ENCODE measurements at places on chromosomes 4 and X.

DNA sequence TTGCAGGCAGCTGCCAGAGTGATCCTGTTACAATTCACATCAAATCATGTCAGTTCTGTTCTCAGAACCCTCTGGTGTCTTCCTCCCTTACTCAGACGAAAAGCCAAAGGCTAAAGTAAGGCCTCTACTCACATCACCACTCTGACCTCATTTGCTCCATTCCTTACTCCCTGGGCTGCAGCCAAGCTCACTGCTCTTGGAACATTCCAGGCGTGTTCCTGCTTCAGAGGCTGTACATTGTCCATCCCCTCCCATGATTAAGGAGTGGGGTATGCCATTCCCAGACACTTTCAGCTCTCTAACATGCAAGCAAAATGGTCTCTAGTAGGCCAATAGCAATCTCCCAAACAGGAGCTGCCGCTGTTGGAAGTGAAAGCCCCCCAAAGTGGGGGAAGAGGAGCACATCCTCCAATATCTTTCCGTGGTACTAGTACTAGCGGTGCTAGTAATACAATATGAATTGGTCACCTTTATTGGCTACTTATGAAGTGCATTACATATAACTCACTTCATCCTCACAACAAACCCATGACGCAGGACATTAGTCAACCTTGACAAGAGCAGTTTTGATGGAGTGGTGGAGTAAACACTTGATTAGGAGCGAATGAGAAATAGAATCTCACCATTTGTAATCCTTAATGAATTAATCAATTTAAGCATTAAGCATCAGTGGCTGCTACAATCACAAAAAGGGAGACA lies 15.0 kb downstream of the GAB3 start:
- no peak for DNase-seq

DNA sequence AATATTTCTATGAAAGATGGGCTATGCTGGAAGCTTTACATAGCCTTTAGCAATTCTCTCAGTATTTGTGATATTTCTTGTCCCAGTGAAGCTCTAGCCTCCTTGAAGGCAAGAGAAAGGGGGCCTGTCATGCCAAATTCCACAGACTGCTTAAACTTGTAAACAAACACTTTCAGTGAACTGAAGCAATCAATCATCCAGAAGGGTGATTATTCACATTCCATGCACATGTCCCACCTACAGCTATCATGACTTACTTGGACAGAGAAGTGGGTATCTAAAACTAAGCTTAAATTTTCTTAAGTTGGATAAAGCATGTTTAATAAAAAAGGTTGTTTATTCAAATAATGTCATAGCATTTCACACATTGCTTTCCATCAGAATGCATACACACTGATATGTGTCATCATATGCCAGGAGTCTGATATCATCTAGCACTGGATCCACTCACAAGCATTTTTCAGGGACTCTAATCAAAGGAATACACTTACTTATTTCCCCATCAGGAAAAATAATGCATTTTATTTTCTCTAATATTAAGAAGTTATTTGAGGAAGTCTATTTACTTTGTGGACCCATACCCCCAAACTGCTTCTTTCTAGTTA lies 1.2 kb upstream of the FSTL5 start:
- DNase-seq, result no peak

GRCh38 chr4:157576671-157577217 lies 356.2 kb downstream of the GRIA2 start:
- DNase-seq, result no peak

- DNase-seq, result no peak
These were observed 605 bp upstream of the FAT1 start for GRCh38 chr4:186724058-186724863.

DNA sequence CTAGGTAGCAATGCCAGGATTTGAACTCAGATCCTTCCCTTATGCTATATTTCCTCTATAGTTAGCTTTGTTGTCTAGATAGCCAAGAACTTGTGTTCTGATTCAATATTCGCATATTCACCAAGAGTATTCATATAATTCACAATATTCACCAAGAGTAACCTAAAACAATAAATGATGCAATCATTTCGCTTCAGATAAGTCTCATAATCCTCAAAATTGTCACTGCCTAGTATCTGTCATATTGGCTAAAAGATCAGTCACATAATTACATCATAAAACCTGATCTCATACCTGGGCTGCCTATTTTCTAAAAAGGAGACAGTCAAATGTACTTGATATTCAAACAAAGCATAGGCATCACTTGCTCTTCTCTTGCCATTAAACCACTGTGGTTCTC lies 199.7 kb upstream of the CPEB2 start:
- DNase-seq, result no peak

DNA sequence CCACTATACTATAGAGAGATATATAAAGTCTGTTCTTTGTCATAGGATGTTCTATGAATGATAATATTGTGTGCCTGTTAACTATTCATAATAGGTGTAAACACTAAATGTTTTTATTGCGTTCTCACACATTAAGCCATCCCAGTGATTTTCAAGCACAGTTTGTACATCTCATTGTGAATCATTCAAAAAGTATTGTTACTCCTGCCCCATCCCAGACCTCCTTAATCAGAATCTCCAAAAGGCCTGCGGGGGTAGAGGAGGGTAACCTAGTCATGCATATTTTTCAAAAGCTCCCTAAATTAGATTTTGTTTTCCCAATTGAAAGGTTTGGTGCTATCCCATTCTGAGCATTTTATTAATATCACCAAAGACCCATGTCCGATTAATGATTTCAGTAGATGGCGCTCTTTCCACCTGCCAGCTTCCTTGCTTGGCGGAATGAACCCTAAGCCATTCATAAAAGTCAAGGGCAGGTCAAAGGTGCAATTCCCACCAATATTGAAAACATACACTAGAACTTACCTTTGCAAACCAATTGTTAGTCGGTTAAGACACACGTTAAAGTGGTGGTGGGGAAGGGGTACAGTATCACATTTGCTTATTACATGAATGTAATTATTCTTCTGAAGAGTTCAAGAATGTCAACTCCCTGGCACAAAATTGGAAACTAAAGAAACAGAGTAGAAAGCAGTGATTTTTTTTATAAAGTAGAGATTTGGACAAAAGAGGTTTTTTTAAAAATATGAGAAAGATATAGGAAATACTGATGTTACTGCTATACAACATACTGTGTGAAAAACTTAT lies 5.8 kb upstream of the TET2 start:
- peak; percentile 79 for DNase-seq

DNA sequence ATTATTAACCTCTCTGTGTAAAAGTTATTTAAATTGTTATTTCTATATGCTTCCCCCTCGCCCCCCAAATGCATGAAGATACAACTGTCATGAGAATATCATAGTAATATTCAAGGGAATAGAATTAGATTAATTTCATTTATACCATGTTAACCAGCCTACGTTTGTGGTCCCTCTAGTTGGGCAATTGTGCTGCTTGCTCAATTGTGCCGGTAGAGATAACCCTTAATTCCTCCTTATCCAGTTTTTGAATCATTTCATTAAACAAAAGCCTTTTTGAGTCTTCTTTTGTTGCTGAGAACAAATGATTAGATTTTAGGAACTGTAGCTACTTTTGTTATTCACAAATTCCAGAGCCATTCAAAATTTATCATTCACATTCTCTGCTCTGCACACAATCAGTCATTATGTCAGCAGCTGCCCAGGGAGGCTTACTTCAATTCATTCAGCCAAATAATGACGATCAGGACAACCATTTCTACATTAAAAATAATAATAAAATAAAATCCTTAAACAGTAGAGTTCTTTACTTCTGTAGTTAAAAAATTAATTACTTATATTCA lies 98.1 kb downstream of the ADGRL3 start:
- no peak for DNase-seq

GRCh38 chrX:37644381-37645305 lies 40.9 kb upstream of the XK start:
- DNase-seq, result no peak

GRCh38 chrX:73851014-73852009 lies 288.3 kb downstream of the CHIC1 start:
- no peak for DNase-seq
